Testis (tissue), 5 donors: ENCODE measurements at places on chromosomes 11 and 22. TPM values are rescaled to one million over a fixed set of nuclear protein-coding genes. Genes with fewer than 3 reads are reported as not detected.

Gene SLC5A1
- total RNA-seq = 4.8 TPM

- no peak for DNase-seq
- H3K4me1 ChIP-seq = no peaks in the 10 kb centered on the region
- H3K4me3 ChIP-seq = no peak overlapping the region
- H3K27ac ChIP-seq = no peak overlapping the region
- no peaks in the 10 kb centered on the region for H3K27me3 ChIP-seq
These were observed 13.6 kb upstream of the ZNRF3 start for GRCh38 chr22:28869736-28870135.

GRCh38 chr11:15227011-15227410 lies 112.3 kb downstream of the INSC start:
- no peaks in the 10 kb centered on the region for H3K4me1 ChIP-seq
- no peaks in the 10 kb centered on the region for H3K27me3 ChIP-seq
- H3K36me3 ChIP-seq = no peaks in the 10 kb centered on the region
- no peak for DNase-seq
- no peak overlapping the region for H3K27ac ChIP-seq
- H3K4me3 ChIP-seq = no peak overlapping the region

DNA sequence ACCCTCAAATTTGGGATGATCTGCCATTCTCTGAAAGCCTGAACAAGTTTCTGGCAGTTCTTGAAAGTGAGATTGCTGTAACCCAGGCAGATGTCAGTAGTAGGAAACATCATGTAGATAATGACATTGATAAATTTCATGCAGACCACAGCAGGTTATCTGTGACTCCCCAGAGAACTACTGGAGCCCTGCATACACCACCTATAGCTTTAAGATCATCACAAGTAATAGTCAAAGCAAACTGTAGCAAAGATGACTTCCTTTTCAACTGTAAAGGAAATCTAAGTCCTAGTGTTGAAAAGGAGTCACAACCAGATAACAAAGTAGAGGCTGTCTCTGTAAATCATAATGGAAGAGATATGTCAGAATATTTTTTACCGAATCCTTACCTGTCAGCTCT lies 31.0 kb downstream of the DDIAS start:
- H3K27me3 ChIP-seq = no peaks in the 10 kb centered on the region
- H3K4me3 ChIP-seq = no peak overlapping the region
- no peaks in the 10 kb centered on the region for H3K4me1 ChIP-seq
- H3K27ac ChIP-seq = no peak overlapping the region
- DNase-seq = no peak

GRCh38 chr11:65150509-65151299 lies 16.4 kb upstream of the SYVN1 start:
- no peaks in the 10 kb centered on the region for H3K36me3 ChIP-seq
- DNase-seq = peak; percentile 82
- H3K27ac ChIP-seq = peak overlapping the region; percentile 61
- peaks cover 12% of the 10 kb centered on the region for H3K4me1 ChIP-seq
- no peak overlapping the region for H3K4me3 ChIP-seq

GRCh38 chr11:123305601-123306375 lies 110.7 kb upstream of the CLMP start:
- H3K36me3 ChIP-seq = no peaks in the 10 kb centered on the region
- peaks cover 16% of the 10 kb centered on the region for H3K4me1 ChIP-seq
- no peak overlapping the region for H3K4me3 ChIP-seq
- DNase-seq = no peak
- no peaks in the 10 kb centered on the region for H3K27me3 ChIP-seq

GRCh38 chr22:40406063-40406890 lies 35.9 kb downstream of the SGSM3 start:
- no peak overlapping the region for H3K27ac ChIP-seq
- DNase-seq = no peak
- no peaks in the 10 kb centered on the region for H3K36me3 ChIP-seq
- H3K27me3 ChIP-seq = no peaks in the 10 kb centered on the region
- no peaks in the 10 kb centered on the region for H3K4me1 ChIP-seq
- H3K4me3 ChIP-seq = no peak overlapping the region

Gene CD3G
- total RNA-seq = 0.08 TPM
